Heart left ventricle (tissue), 16 donors: ENCODE measurements at places on chromosomes 13 and 19. TPM values are rescaled to one million over a fixed set of nuclear protein-coding genes. Genes with fewer than 3 reads are reported as not detected.

Gene GRIK5
- polyA plus RNA-seq: 0.72 TPM

Gene TMEM38A
- polyA plus RNA-seq: 47.4 TPM

Gene SLC8A2
- polyA plus RNA-seq: 0.12 TPM

DNA sequence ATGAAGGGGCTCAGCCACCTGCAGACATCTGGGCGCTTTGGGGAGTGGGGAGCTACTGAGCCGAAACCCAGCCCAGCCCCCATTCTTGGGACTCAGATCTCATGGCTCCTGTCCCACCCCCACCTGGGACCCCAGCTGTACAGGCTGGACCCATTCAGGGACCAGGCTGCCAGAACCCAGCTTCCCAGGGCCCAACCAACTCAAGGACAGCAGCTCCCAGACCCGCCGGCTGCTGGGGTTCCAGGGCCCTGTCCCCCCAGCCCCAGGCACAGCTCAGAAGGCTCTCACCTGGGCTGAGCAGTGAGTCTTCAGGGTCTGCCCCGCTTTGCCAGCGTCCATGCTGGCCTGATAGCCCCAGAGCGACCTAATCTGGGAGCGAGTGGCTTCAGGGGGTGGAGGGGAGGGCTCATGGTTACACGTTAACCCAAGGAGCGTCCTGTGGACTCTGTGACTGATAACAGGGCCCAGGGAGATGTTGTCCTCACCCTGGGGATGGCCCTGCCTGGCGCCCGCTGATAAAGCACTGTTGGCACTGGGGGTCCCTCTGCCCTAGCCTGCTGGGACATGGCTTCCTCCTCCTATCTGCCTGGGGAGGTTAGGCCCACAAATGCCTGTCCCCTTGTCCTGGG is at the start of gene TMEM86B:
Gene TMEM86B, minus strand, starts transcription at position 361 of the 629 bp plus-strand sequence. Its CDS starts 22 bp downstream, at position 339.
- no peak for DNase-seq

DNA sequence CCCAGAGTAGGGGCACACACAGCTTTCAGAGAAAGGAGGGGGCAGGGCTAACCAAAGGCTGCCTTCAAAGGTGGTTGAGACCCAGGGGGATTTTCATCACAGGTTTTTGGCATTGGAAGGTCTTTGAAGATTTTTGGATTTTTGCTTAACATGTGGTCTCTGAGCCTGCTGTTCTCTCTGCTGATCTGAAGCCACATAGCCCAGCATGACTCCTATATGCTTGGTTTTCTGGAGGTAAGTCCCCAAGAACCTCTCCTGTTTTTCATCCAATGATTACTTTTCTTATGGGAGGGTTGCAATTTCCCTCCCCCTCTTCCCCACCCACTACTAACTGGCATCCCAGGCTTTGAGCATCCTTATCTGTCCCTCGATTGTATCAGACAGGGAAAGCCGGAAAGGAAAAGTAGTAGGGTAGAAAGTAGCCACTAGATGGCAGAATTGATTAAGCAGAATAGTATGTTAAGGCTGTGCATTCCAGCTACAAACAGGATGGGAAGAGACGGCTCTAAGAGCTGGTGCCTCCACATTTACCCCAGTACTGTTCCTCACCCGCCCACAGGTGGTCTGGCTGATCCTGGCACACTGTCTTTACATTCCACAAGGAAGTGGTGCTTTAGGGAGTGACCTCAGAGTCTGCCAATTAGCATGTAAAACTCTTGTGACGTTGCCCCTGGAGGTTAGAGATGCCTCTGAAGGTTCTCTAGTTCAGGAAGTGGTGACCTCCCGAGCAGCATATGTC is 218.9 kb upstream of the EDNRB start:
- no peak for DNase-seq

DNA sequence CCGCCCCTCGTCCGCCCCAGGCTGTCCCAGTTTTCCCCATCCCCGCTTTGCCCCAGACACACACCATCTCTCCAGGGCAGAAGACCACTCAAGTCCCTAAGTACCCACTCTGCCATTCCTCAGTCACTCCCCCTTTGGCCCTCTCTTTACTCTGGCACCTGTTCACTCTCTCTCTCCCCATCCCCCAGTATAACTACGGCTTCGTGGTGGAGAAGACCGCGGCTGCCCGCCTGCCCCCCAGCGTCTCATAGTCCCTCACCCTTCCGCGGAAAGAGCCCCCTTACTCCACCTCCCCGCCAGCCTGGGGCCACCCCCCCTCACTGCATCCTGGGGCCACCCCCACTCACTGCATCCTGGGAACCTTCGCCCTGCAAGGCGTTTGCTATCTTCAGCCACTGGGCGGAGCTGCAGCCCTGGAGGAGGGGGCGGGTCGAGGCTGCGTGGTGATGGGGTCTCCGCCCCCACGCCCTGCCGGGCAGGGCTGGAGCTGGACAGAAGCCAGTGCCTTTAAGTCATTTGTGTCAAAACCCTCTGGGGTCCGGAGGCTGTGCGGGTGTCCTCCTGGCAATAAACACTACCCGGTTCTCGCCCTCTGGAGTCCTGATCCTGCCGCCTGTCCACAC is 5.0 kb downstream of the MVB12A start:
- no peak for DNase-seq

- DNase-seq: no peak
These were observed 42.8 kb upstream of the NDUFS7 start for GRCh38 chr19:1340681-1341469.

GRCh38 chr19:6253954-6254733 is 25.6 kb downstream of the MLLT1 start:
- DNase-seq: no peak
